ENCODE measurements at places on chromosomes 13 and 19.

GRCh38 chr13:36028359-36029025 lies 102.7 kb downstream of the DCLK1 start:
- DNase-seq, result no peak

DNA sequence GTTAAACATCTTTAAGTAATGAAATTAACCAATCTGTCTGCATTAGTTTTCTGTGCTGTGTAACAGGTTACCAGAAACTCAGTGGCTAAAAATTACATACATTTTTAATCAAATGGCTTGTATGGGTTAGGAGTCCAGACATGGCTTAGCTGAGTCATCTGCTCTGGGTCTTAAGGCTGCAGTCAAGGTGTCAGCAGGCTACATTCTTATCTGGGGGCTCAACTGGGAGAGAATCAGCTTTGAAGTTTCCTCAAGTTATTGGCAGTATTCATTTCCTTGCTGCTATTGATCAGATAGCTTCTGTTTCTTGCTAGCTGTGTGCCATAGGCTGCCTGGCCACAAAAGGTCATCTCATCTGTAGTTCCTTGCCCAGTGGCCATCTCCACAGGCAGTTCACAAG lies 1163.0 kb downstream of the DIAPH3 start:
- DNase-seq, result no peak

DNA sequence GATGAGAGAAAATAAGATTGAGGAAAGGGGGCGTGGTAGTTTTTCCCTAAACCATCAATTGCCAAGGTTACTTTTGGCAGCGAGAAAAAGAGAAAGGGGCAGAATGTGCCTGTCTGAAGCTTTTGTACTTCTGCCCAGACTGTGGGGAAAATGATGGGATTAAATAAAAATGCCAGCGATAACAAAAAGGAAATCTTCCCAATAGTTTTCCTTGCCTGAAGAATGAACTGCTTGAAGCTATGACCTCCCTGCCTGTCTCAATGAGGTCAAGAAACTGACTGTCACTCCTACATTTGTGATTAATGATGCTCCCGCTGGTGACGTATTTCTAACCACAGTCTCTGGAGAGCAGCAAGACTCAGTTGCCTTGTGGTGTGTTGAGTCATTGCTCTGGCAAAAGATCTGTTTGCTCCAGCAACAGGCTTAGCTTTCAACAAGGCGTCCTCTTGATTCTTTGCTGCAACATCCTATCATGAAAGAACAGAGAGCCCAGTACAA lies 1051.5 kb downstream of the DIAPH3 start:
- DNase-seq, result no peak

- no peak for DNase-seq
Observed at GRCh38 chr13:81406022-81406421, 1065.1 kb upstream of the SPRY2 start.

- DNase-seq, result no peak
Observed at GRCh38 chr13:94559222-94559795, 36.6 kb downstream of the TGDS start.

DNA sequence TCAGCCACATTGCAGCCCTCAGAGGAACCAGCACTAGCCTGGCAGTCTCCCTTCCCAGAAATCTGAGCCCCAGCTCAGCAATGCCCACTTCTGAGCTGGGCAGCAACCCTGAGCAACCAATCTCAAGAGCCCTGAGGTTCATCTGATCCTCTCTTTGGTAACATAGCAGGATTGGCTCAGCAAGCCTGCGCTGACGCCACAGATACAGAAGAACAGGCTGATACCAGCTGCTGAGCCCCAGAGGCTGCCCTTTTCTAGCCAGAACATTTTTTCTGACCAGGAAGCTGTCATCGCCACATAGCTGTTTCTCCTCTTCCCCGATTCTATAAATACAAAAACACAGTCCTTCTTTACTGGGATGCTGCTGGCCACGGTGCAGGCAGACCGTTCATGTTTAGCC lies 59.8 kb downstream of the TRPM4 start:
- no peak for DNase-seq

GRCh38 chr19:8445488-8446001 lies 770 bp downstream of the HNRNPM start:
- DNase-seq, result peak; percentile 17

- no peak for DNase-seq
Observed at GRCh38 chr13:113324398-113324797, 27.4 kb downstream of the LAMP1 start.

Data from T-cell (primary cell).